Stimulated activated CD4-positive, alpha-beta T cell treated with anti-CD3 and anti-CD28 coated beads, Interleukin-1b, Interleukin-23, amount 100 ng/mL, for 4 hours (primary cell): ENCODE measurements at places on chromosomes 1 and 21.

- no peak for DNase-seq
These were observed 182.4 kb downstream of the DISC1 start for GRCh38 chr1:231808990-231809389.

DNA sequence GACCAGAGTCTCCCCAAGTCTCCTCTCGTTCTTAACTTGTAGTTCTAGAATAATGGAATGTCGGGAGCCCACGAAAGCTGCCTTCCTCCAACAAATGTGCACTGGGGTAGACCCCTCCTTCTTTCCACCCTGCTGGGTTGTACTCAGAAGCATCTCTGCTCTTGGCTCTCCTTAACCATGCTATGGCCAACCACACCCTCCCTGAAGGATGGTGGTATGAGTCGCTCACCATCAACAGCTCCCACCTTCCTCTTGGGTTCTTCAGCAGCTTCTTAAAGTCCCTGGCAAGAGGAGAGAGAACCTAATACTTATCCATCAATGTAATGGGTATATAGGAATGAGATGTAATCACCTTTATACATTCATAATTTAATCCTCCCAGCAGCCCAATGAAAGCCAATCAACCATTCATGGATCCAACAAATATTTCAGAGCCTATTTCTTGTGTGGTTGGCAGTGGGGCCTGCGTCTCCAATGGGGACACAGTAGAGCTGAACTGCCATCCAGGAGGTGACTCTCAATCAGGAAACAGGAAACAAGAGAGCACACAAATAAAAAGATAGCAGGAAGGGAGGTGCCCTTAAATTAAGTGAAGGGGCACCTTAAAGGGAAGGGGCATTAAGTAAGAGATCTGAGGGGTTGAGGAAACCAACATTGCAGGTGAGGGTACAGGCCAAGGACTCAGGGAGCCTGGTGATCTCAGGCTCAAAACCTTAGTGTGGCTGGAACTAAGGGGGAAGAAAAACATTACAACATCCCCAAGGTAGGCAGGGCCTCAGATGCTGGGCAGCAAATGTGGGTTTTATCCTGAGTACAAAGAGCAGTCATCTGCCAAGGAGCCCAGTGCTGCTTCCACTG is 64.4 kb upstream of the ETS2 start:
- no peak for DNase-seq

GRCh38 chr1:111565079-111565478 is 54.5 kb upstream of the RAP1A start:
- no peak for DNase-seq

GRCh38 chr1:73953586-73953985 is 244.4 kb downstream of the LRRIQ3 start:
- no peak for DNase-seq

GRCh38 chr1:236144446-236145150 is 2.3 kb downstream of the GPR137B start:
- DNase-seq, result no peak

DNA sequence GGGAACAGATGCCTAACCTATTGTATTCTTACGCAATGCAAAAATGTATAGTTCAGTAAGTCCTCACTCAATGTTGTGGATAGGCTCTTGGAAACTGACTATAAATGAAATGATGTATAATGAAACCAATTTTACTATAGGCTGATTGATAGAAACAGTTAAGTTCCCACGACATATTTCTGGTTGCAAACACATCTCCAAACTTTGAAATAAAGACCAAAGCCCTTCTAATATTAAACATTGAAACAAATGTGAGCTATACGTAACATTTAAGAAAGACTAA is 29.1 kb downstream of the MAP3K21 start:
- no peak for DNase-seq

DNA sequence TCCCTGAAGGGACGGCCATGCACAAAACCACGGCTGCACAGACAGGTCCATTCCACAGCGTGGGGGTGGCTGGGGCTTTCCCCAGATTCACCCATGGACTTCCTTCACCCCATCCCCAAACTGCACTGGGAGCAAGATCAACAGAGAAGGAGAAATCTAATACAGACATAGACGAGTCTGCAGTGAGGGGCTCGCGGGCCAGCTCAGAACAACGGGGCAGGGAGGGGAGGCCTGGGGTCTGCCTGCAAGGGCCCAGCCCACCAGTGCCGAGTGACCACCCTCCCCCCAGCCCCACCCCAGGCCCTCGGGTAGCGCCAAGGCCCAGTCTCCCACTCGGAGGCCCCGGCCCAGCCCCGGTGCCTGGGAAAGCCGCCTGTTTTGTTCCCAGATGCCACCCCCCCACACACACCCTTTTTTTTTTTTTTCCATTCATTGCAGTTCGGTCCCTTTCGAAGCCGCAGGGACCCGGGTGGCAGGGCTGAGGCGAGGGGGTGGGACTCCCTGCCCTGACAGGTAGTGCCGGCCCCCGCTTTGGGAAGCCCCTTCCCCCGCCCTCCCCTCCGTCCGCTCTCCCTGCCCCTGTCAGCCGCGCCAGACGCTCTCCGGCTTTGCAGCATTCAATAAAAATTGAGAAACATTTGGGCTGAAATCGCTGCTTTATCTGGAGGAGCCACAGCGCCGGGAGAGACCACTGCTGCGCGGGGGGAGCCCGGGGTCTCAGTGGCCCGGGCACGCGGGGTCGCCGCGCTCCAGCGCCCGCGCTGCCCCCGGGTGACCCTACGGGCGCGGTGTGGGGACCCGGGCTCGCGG is 543 bp upstream of the EPHB2 start:
- DNase-seq, result no peak

- peak; percentile 32 for DNase-seq
These were observed 712 bp upstream of the LAMB3 start for GRCh38 chr1:209652873-209653401.

GRCh38 chr1:184803180-184803492 is 48.5 kb upstream of the EDEM3 start:
- DNase-seq, result no peak

- DNase-seq, result no peak
These were observed 48.8 kb upstream of the WASF2 start for GRCh38 chr1:27538793-27539192.

DNA sequence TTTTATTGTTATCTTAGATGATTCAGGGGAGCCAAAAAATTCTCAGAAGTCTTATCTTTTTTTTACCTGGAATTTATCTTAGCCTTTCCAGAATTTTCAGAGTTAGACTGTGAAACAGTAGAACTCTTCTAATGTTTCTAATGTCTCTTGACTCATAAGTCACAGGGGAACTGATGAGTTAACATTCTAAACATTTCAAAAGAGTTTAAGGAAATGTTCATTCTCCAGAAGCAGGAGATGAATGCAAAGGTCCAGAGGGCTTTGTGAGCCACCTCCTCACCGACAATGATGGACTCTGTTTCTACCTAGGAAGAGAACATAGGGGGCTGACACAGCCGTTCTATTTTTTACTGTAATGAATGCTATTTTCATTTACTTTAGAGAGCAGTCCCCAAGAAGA is 157.5 kb downstream of the BRINP2 start:
- DNase-seq, result no peak

GRCh38 chr21:27421654-27422053 is 454.8 kb upstream of the ADAMTS5 start:
- no peak for DNase-seq

- DNase-seq, result no peak
These were observed 27.0 kb upstream of the SERBP1 start for GRCh38 chr1:67457247-67457646.

DNA sequence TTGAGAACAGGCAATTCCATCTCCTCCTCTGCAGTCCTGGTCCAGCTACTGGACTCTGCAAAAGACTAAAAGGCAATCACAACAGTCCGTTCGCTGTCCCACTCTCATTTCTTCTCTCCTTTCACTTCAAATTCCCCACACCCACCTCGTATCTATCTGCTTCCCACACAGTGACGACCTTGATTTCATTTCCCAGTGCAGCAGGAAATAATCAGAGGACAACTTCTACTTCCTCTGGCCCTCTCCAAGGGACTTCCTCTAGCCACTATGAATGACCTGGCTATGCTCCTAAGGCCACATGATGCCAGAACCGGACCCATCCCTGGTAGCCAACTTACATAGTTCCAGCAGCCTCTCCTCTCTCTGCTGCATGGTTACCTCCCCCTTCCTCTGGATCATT is 8.0 kb downstream of the NOL9 start:
- no peak for DNase-seq

GRCh38 chr1:170010443-170010842 is 64.1 kb downstream of the KIFAP3 start:
- no peak for DNase-seq

DNA sequence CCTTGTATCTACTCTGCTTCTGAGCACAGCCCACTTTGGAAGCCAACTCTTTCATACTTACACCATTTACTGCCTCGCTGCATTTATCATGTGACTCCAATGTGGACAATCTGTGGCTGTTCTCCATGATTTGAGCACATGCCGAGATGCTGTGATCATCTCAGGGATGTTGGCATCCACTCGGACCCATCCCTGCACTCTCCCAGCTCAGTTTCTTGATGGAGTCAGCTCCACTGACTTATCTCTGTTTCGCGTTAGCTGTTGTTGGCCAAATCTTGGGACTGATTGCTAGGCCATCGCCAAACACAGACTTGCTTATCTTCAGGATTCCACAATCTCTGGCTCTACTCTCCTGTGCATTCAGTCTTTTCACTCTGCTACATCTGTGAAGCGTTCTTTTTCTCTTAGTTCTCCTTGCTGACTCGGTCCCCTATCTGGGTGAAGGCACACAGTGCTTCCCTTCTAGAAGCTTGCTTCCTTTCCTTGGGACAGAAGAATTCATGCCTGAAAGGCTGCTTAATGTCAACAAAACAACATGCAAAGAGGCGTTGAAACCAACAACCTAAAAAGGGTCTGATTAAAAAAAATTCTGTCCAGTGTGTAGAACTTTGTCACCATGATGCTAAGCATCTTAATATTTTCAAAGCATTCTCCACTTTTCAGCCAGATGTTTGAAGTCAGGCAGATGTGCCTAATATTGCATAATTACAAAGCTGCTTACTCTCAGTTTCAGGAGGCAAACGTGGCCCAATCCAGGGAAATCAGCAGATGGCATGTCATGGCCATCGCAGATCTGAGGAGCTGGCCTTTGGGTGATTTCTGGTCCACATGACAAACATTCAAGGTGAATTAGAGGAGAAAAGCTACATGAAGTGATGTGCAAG is 120.7 kb downstream of the NGF start:
- no peak for DNase-seq

- no peak for DNase-seq
These were observed 6.0 kb upstream of the CFAP141 start for GRCh38 chr1:154212083-154212482.

GRCh38 chr1:99606306-99606705 is 39.6 kb upstream of the PALMD start:
- no peak for DNase-seq

DNA sequence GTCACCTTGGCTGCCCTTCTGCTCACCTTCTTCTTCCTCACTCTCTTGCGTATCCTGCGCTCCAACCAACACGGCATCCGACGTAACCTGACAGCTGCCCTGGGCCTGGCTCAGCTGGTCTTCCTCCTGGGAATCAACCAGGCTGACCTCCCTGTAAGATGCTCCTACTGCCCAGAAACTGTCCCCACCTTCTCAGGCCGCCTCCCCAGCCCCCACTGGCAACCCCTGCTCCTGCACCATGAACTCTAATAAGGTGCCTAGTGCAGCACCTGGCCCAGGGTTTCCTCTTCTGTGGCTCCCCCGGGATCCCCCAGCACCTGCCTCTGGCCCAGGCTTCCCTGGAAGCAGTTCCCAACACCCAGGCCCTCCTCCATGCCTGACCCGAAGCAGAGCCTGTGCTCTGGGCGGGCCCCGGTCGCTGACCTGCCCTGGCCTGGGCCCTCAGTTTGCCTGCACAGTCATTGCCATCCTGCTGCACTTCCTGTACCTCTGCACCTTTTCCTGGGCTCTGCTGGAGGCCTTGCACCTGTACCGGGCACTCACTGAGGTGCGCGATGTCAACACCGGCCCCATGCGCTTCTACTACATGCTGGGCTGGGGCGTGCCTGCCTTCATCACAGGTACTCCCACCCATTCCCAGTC is 12.8 kb downstream of the PSRC1 start:
- no peak for DNase-seq

GRCh38 chr1:231702804-231703203 is 76.2 kb downstream of the DISC1 start:
- DNase-seq, result no peak

- no peak for DNase-seq
These were observed 210.8 kb upstream of the PROX1 start for GRCh38 chr1:213776969-213777368.

DNA sequence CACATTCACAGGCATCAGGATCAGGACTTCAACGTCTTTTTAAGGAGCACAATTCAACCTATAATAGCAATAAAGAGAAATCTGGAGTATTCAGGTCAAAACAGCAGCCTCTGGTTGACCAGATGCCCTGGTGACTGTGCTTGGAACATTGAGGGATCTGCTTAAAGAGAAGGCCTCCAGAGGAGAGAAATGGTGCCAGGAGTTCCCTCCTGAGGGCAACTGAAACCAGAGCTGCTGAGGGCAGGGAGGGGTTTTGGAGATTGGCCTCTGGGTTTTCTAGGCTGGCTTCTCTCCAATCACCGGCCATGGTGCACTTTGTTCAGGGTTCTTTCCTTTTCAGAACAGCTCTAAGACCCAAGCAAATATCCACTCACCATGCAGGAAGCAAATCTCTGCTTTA is 190.7 kb upstream of the KIAA0040 start:
- DNase-seq, result no peak

- DNase-seq, result no peak
These were observed 86.7 kb upstream of the PALMD start for GRCh38 chr1:99559166-99559565.

- peak; percentile 25 for DNase-seq
These were observed 1.8 kb downstream of the AGPAT3 start for GRCh38 chr21:43866659-43867331.

DNA sequence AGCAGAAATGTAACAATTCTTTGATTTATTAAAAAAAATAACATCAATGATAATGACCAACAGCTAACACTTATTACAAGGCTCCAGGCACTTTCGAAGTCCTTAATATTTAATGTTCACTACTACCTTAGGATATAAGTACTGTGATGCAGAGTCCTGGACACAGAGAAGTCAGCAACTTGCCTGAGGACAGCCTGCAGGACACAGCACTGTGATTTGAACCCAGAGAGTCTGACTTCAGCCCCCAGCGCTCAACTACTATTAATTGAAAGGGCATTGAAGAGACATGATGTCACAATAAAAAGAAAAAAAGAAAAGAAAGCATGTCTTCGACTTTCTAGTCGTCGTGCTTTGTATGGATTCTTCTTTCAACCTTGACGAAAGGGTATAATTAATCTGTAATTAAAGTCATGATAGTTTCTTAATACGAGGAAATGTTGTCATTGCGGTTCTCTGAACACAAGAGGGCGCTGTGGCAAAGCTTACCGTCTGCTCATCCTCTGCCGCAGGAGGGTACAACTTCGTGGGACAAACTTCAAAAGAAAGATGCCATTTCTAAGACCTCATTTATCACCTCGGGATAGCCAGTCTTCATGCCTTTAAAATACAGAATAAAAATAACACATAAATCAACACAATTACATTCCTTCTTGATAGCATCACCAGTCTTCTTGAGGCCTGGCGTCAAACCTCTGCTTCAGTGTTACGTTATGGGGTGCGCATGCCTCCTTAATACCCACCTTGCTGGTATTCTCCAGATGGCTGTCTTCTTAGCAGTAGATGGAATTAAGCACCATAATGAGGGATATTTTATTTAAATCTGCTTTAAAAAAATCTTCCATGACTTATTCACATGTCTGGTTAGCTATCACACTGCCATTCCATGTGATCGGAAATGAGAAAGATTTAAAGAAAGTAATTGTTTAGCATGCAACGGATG is 240.1 kb downstream of the DISC1 start:
- DNase-seq, result peak; percentile 42
